ENCODE measurements at places on chromosomes 3 and 15.

- no peak for DNase-seq
Measured at GRCh38 chr3:116246406-116246980, 198.8 kb downstream of the LSAMP start.

DNA sequence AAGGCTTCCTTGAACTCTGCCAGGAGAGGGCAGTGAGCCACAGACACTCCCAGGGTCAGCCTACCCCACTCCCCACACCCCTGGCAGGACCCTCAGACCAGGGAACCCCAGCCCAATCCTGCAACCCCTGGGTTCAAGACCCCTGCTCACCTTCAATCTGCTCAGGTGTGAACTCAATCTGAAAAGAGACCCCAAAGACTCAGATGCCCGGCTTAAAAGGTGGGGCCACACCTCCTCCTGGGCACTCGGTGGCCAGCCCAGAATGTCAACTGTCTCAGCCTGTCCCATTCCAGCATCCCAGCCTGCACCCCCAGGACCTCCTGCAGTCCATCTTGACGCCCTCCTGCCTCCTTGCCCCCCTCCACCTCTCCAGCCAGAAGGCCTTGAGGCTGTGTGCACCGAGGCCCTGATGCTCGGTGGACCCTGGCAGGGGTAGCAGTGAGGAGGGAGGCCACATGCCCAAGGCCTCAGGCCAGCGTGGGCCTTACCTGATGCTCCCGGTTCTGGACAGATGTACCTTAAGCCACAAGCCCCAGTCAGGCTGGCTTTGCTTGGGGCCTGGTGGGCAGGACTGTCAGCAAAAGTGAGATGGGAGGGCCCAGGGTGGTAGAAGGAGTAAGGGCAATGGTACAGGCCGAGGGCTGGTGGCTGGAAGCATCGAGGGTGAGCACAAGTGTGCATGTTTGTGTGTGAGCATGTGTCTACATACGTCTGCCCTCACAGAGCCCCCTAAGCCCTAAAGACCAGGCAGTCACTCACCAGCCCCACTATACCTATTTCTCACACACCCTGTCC, 2.2 kb downstream of the MYL3 start:
- no peak for DNase-seq

DNA sequence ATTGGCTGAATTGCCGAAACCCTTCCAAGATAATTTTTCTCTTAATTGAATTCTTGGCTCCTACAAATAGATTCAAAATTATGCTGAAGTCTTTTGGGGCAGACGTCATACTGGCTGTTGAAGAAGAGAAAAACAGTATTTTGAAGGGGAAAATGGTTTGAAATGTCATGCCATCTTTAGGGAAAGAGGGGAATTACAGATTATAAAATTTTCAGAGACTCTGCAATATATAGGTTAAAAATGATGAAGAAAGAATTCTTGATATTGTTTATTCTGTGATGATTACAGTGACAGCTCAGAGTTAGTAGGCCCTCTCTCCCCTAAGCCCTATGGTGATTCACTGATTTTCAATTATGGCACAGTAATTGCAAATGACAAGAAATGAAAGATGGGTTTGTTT, 86.1 kb downstream of the CGNL1 start:
- peak; percentile 14 for DNase-seq

GRCh38 chr15:49898097-49898496, 220.9 kb downstream of the ATP8B4 start:
- DNase-seq, result no peak

- no peak for DNase-seq
Measured at GRCh38 chr3:111781561-111782446, 77.3 kb upstream of the PHLDB2 start.

DNA sequence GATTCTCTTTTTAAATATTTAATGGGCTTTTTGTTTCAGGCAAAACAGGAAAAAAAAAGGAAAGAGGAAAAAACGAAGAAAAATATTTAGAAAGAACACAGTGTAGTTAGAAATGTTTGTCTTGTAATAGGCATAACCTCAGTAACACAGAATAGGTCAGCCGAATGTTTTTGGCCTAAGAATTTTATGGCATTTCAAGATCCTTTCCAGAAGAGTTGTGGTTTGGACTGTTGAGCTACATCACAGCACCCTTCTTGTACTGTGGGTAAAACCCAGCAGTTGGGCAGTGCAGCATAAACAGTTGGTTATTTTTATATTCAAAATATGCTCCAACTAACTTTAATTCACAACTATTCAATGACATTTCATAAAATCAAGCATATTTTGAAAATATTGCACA, 474.4 kb upstream of the AGTR1 start:
- DNase-seq, result no peak

DNA sequence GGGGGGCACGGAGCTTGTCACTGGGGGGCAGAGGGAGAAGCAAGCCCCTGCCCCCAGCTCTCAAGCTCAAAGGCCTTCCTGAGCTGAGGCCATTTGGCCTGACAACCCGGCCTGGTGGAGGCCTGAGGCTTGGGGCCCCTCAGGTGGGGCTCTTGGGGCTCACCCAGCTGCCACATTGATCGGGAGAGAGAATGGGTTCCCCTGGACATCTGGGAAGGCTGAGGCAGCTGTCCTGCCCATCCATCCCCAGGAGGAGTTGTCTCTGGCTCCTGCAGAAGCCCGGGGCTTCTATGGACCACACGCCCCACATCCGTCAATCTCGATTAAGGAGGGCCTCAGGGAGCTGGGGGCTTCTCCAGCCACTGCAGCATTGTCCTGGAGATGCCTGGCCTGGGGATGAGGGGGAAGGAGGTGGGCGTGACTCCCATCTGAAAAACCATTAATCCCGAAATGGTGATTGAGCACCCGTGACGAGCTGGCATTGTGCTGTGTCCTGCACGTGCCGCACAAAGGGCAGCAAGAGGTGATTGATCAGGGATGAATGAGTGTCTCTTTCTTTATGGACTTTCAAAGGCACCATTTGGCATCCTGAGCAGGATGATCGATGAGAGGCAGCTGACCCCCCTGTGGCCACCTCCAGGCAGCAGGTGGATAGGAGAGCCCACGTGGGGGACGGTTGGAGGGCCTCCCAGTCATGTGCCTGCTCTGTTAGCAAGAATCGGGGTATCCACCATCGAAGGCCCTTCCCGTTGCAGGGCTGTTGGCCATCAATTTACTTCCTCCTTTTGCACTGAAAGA, 17.2 kb upstream of the CRABP1 start:
- DNase-seq, result no peak

- no peak for DNase-seq
Measured at GRCh38 chr15:94631608-94632007, 400.2 kb downstream of the MCTP2 start.

- no peak for DNase-seq
Measured at GRCh38 chr3:55607844-55608243, 120.7 kb upstream of the WNT5A start.

DNA sequence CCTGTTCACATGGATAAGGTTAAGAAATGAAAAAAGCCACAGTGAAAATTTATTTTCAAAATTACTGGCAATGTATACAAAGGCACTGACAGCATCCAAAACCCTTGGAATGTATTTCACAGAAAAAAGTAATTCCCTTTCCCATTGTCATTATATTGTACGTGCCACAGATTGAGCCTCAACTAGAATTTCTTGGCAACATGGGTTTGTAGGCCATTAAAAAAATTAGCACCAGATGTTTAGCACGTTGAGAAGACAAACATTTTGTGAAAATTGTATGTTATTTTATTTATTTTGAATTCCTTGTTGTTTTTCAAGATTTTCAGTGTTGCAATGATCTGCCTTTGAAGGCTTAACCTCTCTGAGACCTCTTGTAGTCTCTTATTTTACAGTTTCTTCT, 76.3 kb upstream of the EPHB3 start:
- no peak for DNase-seq

- no peak for DNase-seq
Measured at GRCh38 chr3:111319598-111319997, 222.4 kb upstream of the CD96 start.

GRCh38 chr3:126684218-126684751, 19.8 kb upstream of the CHCHD6 start:
- DNase-seq, result no peak

GRCh38 chr15:92601592-92602266, 53.8 kb downstream of the FAM174B start:
- DNase-seq, result no peak

GRCh38 chr3:117846238-117846637, 1136.7 kb downstream of the TUSC7 start:
- DNase-seq, result no peak

DNA sequence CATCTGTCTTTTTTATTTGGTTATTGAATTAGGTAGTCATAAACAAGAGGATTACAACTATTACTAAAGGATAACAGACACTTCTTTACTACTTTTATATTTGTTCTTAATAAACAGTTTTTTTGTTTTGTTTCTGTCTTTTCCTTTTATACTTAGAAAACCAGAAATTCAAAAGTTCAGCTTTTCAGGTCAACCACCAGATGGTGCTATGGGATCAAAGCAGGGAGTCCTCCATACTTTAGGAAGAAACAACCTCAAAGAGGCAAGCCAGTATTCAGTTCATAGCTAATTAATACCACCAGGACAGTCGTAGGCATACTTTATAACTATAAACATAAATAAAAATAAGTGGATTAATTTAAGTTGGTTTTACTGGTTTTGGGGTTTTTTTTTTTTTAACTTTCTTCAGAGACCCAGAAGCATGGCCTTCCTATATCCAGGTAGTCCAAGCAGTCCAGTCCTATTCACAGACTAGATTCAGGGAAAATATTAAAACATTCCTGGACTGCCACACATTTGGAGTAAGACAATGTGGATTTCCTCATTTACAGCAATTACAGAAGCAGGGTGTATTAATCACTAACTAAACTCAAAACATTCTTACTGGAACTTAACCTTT, 16.0 kb upstream of the EID1 start:
- no peak for DNase-seq

DNA sequence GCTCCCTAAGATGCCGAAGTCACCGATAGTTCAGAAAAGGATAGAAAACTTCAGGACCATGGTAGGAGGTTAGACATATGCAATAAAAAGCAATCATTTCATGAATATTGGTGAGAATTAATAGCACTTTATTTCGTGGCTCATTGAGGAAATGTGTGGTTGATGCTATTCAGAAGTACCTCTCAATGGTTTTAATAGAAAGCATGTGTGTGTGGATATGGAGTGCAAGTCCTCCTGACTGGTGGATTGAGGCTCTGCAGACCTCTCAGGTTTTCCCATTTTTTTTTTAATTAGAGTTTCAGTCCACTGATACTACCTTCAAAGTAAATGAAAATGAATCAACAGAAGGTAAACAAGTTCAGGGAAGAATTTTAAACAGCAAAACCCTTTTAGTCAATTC, 384.3 kb upstream of the RARB start:
- no peak for DNase-seq

- no peak for DNase-seq
Measured at GRCh38 chr3:3133500-3133899, 6.8 kb downstream of the TRNT1 start.

GRCh38 chr15:25325187-25325586, 113.6 kb downstream of the UBE3A start:
- no peak for DNase-seq

Measured in HS-5 (cell line).